ENCODE measurements at places on chromosomes 5 and 9.
A peak's percentile ranks its signal among the peaks of the same experiment; 100 is the strongest.

DNA sequence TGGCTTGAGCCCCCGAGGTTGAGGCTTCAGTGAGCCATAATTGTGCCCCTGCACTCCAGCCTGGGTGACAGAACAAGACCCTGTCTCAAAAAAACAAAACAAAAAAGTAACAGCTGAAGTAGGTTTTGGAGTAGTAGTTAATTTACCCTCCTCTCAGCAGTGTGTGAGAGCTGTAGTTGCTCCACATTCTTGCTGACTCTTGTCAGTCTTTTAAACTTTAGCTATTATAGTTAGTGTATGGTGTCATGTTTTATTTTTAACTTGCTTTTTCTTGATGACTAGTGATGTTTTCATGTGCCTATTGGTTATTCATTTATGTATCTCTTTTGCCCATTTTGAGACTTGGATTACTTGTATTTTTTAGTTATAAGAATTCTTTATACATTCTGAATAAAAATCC, 52.9 kb upstream of the DHFR start:
- no peak for DNase-seq

- no peak for DNase-seq
These were observed 26.4 kb downstream of the TENT4A start for GRCh38 chr5:6739603-6740002.

GRCh38 chr5:141172381-141173204, at the start of gene PCDHB7:
TSS of gene PCDHB7 (plus strand) at chr5:141172644. CDS start at chr5:141172836, 192 bp downstream.
- peak; percentile 29 for DNase-seq

- no peak for DNase-seq
These were observed 98.6 kb upstream of the EQTN start for GRCh38 chr9:27395484-27395921.

GRCh38 chr9:117490199-117490598, 75.3 kb upstream of the ASTN2 start:
- DNase-seq: no peak

DNA sequence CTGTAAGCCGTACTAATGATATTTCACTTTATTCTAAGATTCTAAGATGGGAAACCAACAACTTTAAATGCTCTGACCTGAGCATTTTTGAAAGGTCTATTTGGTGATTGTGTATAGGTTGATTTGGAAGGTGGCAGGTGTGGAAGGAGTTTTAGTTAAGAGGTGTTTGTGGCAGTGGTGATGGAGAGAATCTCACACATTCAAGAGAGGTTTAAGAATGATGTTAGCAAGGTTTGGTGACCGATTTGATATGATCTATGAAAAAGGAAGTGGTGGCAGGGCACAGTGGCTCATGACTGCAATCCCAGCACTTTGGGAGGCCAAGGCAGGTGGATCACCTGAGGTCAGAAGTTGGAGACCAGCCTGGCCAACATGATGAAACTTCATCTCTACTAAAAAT, 319.2 kb upstream of the CD180 start:
- DNase-seq: no peak

- no peak for DNase-seq
These were observed 13.4 kb downstream of the ADAM19 start for GRCh38 chr5:157562111-157562581.

DNA sequence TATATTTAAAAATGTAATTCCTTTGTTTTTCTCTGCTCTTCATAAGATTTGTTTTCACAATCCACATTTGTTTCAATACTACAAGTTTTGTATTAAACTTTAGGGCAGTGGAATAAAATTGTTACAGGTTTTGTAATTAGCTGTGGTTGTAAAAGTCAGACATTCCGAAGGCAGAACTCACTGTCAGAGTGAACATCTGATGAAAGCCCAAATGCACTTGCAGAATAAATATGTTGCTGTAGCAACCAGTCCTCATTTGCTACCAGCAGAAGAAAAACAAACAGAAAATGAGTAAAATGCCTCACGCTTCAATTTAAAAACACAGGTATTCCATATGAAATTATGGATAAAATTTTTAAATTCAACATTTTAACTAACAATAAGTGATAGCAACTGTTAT, 740.1 kb upstream of the FAM174A start:
- DNase-seq: no peak

- no peak for DNase-seq
These were observed 43.2 kb upstream of the ASTN2 start for GRCh38 chr9:117458066-117458465.

GRCh38 chr5:8923526-8923925, 622.3 kb downstream of the SEMA5A start:
- DNase-seq: no peak

DNA sequence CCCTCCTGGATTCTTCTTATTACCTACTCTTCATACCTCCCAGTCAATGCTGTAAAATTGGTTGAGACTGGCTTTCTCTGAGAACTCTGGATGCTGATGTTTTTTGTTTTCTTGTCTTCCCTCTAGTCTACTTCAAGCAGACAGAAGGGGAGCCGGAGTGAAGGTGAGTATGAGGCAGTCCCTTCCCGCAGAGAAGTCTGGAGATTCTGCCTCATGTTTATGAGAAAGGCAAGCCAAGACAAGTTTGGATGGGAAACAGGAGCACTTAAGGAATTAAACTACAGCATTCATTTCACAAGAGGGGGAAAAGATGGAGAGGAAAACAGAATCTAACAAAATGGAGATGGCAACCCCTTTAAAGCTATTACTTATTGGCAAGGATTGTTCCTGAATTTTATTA, 246.1 kb downstream of the TRIM32 start:
- DNase-seq: no peak

DNA sequence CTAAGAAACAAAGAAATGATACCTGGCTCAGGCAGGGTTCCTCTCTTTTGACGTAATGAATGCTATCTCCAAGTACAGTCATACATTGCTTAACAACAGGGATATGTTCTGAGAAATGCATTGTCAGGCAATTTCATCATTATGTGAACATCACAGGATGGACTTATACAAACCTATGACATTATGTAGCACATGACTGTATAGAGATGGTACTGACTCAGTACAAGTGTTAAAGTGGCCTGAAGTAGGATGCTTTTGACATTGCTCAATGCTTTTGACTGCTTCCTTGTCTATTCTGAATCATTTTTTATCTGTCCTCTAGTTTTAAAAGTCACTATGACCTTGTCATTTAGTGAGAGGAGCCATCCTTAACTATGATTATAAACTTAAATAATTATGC, 147.6 kb downstream of the NR2F1-AS1 start:
- DNase-seq: no peak

Data from nephron progenitor cell (in vitro differentiated cells).